Activated CD4-positive, CD25-positive, alpha-beta regulatory T cell (primary cell): ENCODE measurements at places on chromosomes 3 and 15.

GRCh38 chr3:126499401-126499800 is 18.2 kb downstream of the UROC1 start:
- DNase-seq, result no peak

GRCh38 chr3:10008588-10009344 is 17.5 kb upstream of the FANCD2 start:
- peak; percentile 43 for DNase-seq

- no peak for DNase-seq
Measured at GRCh38 chr3:126512026-126512425, 5.5 kb downstream of the UROC1 start.

GRCh38 chr3:72157748-72158638 is 373.0 kb upstream of the PROK2 start:
- no peak for DNase-seq

GRCh38 chr15:42371096-42371495 is 11.8 kb downstream of the CAPN3 start:
- no peak for DNase-seq

GRCh38 chr3:26381411-26381810 is 241.2 kb upstream of the LRRC3B start:
- DNase-seq, result no peak

- DNase-seq, result no peak
Measured at GRCh38 chr15:100721758-100722550, 119.6 kb downstream of the ASB7 start.

DNA sequence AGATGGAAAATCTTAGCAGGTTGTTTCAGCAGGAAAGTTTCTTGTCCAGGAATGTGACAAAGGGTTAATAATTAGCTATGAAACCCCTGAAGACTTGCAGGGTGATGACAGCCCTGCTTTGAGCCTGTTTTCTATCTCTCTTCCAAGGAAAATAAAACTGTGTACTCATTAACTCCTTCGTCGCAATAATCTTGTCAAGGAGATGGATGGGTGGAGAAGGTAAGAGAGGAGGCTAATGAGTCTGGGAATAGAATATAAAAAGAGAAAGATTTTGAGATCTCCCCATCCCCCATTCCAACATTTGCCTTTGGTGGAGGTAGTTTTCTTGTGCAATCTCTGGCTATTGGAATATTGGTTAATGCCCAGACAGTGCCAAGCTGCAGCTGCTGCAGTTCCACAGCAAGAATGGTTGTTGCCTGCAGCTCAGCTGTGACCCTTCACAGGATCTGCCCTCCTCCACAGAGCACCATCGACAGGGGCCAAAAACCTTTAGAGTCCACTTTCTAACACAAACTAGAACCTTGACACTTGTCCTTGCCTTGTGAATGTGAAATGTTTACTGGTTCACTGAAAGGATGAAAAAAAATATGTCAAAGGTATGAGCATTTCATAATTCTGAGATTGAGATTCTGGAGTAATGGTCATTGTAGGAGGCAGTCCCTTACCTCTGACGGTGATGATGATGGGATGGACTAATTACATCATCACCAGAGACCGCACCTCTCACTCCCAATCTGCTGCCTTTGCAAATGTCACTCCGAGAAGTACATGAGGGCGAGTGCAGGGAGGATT is 4.2 kb upstream of the LRIG1 start:
- DNase-seq, result no peak

DNA sequence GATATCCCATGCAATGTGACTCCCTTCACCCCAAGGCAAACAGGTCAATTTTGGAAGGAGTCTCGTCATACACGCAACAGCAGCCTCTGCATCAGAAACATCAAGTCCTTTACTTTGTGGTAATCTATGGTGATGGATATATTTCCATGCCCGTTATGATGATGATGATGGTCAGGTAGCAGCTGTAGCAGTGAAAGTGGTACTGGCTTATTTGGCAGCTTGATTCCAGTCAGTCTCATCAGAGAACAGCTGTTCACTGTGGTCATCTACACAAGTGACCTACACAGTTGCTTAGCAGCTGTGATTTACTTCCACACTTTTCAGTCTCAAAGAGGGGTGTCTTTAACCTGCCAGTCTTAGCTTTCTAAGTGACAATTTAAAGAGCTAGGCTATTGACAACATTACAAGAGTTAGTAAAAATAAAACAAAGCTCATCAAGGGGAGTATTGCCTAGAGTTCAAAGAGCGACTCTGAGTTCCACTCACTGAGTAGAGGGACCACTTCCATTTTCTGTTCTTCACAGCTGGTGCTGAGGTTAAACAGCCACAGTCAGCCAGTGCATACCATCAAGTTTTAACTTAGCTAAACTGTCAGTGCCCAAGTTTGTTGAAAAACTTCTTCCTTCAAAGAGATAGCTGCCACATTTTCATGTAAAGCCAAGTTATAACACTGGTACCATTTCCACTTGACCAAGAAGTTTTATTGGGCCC is 587.4 kb upstream of the KCNMB2 start:
- DNase-seq, result no peak

- DNase-seq, result no peak
Measured at GRCh38 chr3:168620854-168621253, 525.1 kb upstream of the GOLIM4 start.

- no peak for DNase-seq
Measured at GRCh38 chr15:79954661-79955060, 16.3 kb downstream of the BCL2A1 start.

GRCh38 chr3:144760831-144761230 is 789.2 kb downstream of the DIPK2A start:
- DNase-seq, result no peak

- DNase-seq, result no peak
Measured at GRCh38 chr3:130907966-130908365, 14.1 kb downstream of the ATP2C1 start.

DNA sequence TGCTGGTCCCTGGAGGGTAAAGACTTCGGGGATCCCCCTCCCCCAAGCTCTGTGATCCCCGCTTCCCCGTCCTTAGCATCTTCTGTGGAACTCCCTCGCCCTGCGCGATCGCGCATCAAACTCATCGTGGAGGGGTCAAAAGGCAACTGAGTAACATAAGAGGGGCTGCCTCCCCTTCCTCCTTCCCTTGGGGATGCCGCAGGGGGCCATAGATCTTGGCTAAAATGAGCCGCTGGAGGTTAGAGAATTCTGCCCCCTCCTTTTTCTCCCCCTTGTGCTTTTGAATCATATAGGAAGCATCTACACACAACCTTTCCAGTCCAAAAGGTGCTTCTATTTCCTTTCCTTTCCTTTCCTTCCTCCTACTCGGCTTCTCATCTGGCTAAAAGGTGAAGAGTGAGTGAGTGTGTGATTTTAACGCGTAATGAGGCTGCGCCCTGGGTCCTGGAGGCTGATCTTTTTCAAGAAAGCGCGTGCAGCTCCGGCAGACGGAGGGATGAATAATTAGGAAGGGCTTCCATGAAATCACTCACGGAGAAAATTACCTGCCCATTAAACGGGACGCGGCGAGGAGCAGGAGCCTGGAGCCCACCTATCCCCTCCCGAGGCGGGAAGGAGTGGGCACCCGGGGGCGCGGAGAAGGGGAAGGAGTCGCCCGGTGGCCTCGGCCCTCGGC is 831 bp upstream of the ROBO2 start:
- DNase-seq, result no peak

DNA sequence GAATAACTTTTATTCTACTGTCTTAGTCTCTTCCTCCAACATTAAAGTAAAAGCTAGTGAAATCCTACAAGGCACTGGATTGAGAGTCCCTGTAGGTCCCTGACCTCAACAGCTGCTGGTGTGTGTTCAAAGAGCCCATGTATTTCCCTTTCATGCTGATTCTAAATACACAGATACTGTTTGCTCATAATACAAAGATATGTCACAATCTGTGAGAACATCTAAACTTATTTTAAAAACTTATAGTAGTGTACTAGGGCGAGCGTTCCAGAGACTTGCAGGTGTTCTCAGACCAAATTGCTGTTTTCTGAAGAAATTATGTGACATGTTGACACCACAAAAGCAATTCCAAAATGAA is 145.9 kb upstream of the LIPC start:
- DNase-seq, result no peak

GRCh38 chr3:184993394-184993793 is 159.5 kb downstream of the C3orf70 start:
- no peak for DNase-seq

DNA sequence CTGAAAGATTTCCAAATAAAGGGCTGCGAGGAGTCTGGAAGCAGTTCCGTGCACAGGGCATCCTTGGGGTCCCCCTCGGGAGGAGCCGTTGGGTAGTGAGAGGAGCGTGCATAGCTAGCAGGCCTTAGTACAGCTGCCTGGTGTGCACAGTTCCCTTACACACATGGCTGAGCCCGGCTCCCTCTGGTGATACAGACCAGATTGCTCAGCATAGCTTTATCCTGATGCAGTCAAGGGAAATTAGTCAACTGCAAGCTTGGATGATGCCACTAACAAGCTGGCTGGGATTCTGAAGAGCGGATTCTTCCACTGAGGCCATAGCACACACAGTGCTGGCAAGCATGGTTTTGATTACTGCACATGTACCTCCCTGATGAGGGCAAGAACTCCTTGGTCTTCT is 349.4 kb downstream of the LRTM1 start:
- no peak for DNase-seq

- DNase-seq, result no peak
Measured at GRCh38 chr3:188205992-188206416, 52.0 kb downstream of the LPP start.

DNA sequence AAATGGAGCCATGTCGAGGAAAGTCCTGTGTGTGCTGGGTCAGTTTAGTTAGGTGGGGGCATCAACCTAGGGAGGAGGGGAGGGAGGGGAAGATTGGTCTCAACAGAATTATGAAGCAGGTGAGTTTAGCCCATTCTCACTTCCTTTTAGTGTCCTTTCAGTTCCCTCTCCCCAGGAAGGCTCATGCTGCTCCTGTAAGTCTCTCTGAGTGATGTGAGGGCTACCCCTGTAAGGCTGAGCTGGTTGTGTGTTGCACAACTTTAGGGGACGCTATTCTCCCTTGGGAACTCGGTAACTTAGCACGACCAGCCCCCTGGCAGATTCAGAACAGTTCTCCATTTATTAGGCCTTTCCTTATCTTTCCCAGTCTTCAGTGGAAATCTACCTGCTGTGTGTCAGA is 21.2 kb downstream of the IL5RA start:
- DNase-seq, result no peak

- DNase-seq, result no peak
Measured at GRCh38 chr15:54681584-54681983, 515.2 kb downstream of the RSL24D1 start.

DNA sequence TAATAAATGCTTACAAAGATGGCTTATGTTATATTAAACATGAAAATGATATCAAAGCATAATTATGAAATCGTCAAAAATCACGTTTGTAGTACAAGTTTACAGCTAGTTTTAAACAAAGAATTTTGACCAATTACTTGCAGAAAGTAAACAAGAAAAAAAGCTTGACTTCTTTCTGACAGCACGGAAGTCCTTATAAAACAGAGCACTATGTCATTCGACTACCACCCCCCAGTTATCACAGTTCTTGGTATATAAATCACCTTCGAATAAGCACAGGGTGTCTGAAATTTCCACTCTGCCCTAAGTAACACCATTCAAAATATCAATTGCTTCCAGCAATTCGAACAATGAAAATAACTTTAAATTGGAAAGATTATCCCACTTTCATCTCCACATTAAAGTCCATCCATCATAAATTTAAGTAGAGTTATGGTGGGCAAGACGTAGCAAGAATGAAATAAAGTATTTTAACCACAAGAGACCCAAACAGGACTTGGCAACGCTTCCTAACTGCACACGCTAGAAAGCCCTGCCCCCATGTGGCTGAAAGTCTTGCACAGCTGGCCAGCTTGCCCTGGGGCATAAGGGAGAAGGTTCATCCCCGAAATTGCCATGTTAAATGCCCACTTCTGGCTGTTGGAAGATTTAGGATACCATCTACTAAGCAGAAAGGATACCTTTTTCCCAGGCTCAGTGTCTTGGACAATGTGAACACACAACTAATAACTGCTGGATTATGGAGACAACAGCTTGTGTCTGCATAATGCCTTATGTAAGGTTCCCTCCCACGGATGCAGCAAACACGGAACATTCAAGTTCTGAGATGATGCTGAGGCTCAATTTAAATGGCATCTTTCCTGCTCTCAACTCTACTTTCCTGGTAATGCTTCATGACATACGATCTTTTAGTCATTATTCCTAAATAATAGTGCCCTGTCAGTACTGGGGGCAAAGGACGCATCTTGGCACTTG is 116.4 kb upstream of the TJP1 start:
- DNase-seq, result no peak

DNA sequence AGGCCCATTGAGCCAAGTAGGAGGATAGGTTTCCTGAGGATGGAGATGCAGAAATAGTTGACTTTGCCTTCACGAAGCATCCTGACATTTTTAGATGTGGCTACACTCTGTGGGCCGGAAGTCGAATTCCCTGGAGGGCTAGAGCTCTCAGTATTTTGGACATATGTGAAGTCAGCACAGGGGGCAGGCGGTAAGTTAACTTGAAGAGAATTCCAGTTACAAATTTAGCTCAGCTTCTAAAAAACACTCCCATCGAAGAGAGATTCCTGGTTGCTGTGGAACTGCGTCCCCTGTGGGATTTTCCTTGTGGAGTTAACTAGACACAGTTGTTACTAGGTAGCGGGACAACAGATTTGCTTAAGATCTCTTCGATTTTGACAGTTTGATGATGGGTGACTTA is 161.9 kb upstream of the RGMA start:
- no peak for DNase-seq

DNA sequence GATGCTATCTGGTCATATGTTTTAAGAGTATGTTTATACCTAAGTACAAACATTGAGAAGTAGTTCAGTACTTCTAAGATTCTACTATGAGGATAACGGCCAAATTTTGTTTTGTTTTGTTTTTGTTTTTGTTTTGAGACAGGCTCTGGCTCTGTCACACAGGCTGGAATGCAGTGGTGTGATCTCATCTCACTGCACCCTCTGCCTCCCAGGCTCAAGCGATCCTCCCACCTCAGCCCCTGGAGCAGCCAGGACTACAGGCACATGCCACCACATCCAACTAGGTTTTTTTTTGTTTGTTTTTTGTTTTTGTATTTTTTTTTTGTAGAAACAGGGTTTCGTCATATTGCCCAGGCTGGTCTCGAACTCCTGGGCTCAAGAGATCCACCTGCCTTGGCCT is 47.5 kb upstream of the RPS17 start:
- no peak for DNase-seq

DNA sequence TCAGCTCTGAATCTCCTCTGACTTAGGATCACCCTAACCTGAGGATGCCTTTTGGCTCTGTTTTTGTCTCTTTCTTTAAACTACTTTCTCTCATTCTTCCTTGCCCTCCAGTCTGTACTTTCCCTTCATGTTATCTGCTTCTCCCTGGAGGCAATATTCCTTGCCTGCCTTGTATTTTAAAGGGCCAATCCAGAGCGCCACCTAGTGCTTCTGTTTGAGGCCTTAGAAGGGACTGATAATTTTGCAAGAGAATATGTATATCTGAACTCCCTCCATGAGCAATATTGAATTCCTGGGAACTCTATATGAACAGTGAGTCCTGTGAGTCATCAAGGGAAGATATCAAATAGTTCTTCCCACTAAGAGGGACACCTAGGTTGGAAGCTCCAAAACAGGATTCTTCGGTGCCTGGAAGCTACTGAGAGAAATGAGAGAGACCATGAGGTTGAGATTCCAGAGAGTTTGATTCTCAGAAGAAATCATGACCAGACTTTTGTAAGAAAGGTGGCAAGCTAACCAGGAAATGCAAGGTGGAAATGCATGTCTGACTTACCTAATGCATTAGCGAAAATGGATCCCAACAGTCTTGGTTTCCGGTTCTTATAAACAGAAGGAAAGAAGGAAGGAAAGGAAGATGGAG is 203.8 kb upstream of the CD96 start:
- no peak for DNase-seq
